ENCODE measurements at places on chromosomes 4 and X. TPM values are rescaled to one million over a fixed set of nuclear protein-coding genes. Genes with fewer than 3 reads are reported as not detected.

- no peak for DNase-seq
Observed at GRCh38 chrX:75303795-75304194, 29.9 kb downstream of the UPRT start.

DNA sequence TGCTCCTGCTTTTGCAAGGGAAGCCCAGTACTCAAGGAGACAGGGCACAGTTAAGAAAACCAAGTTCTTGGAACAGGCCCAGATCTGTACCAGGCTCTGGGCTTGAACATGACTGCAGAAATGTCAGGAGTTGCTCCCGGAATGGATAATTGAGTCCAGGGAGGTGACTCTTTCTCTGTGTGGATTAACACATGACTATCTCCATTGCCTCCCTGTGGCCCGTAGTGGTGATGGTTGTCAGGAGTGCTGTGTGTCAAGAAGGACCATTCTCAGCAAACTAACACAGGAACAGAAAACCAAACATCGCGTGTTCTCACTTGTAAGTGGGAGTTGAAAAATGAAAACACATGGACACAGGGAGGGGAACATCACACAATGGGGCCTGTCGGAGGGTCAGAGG lies 39.9 kb downstream of the CCKAR start:
- DNase-seq, result no peak

DNA sequence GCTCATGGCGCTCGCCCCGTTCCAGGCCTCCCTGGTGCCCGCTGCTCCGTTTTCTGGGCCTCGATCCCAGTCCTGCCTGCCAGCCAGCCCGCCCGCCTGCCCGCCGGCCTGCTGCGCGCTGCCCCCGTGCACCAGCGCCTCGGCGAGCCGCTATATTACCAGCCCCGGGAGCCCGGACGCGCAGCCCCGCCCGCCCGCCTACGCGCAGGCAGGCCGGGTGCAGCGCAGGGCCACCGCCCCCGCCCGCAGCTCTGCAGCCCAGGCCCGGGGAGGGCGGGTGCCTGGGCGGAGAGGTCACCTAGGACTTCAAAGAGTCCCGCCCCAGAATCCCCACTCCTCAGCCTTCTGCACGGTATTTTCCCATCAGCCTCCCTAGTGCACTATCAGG lies at the start of gene MAOB:
TSS of gene MAOB (minus strand) at position 157 of the 388 bp plus-strand sequence. CDS start at position 6, 151 bp downstream.
- DNase-seq, result no peak

DNA sequence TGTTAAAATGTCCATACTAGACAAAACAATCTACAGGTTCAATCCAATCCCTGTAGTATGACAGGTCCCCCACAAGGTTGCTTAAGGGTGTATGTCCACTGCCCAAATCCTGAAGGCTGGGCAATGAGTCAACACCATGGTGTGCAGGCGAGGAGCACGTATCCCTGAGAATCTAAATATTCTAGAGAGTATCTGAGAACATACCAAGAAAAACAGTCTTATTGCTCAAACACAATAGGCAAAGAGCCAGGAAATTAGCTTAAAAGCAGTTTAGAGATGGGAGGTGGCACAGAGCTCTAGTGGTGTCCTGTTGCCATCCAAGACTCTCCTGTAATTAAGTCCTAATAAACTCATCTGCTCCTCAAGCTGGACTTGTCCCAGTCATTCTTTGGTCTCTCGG lies 37.0 kb downstream of the RCHY1 start:
- DNase-seq, result no peak

- DNase-seq, result no peak
Observed at GRCh38 chr4:81256059-81256970, 41.3 kb upstream of the PRKG2 start.

Gene PRDM5
- 10.0 TPM for total RNA-seq

Gene NMU
- total RNA-seq, result 4.9 TPM
